Substantia nigra (tissue), 51 donors: ENCODE measurements at places on chromosomes 5 and 9.

DNA sequence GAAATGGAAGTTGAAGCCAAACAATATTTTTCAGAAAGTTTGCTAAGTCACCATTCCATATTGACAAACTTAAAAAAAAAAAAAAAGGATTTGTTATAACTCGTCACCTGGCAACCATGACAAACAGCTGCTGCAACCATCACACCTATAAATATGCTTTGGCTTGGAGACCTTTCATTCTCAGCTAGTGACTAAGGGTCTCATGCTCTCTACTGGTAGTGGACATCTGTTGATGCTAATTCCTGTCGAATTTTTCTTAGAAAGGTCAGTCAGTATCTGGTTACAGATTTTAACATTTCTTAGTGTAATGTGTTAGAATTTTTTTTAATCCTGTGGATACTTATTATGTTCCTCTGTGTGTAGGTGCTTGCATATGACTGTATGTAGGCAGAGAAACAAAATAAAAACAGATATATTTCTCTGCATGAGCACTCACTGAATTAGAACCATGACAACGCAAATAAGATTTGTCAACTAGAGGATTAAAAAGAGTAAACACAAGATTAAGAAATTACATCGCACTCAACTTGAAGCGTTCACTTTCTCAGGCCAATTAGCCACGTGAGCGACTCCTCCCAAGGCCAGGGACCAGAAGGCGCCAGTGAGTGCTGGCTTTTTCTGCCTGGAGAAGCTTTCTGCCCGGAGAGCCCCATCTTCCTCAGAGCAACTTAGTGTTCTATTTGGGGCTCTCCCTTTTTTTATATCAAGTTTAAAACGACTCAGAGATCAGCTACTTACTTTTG is 27.0 kb upstream of the ZNF622 start:
- no peak for DNase-seq

DNA sequence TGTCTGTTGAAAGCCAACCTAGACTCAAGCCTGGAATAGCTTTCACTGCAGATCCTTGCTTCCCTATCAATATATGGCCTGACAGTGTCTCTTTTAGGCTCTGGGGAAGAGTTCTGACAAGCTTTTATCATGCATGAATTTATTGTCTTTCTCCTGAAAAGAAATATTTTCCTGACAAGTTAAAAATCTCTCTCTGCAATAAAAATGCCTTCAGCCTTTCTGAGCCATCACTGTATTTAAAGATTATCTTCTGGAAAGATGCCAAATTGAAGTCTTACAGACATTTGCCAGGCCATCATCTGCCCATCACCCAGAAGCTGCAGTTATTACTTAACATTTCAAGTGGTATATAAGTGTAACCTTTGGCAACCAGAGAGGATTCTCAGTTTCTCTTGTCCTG is 88.1 kb upstream of the HTR1A start:
- no peak for DNase-seq

DNA sequence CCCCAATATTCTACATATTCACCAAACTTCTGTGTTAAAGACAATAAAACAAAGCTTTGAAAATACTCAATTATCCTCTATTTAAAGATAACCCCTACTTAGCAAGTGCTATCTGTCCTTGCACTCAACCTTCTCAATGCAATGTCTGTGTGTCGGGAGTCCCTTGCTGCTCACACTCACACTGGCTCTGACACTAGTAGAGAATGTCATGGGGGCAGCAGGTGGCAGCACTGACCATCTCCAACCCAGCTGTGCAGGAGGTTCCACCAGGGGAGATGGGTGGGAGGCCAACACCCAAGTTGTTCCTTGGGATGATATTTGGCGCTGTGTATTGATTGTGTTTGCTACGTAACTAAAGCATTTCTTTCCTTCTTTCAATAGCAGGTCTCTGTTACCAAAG is 59.4 kb upstream of the SIMC1 start:
- DNase-seq: no peak

DNA sequence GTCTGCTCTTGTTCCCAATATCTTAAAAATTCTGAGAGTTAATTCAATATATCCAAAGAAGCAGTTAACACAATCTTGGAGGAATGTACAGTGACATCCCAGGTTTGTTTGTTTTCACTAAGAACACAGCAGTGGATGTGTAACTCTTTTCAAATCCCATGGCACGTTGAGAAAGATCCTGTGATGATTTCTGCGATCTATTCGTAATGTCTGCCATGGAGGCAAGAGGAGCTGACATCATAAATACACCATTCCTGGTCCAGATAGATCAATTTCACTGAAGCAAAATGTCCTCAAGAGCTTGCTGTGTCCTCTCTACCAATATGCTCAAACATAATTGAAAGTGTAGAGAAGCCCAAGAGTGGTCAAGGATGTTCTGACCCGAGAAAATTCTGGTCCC is 252.8 kb upstream of the TRIM32 start:
- no peak for DNase-seq

DNA sequence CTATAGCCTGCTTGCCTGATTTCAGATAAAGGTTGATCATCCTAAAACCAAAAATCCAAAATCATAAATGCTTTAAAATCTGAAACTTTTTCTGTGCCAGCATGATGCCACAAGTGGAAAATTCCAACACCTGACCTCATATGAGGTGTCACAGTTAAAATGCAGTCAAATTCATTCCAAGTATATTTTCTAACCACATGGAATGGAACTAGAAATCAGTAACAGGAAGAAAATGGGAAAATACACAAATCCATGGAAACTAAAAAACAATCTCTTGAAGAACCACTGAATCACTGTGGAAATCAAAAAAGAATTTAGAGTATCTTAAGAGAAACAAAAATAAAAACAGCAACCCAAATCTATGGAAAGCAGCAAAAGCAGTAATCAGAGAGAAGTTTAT is 297.5 kb upstream of the COX7C start:
- DNase-seq: no peak

DNA sequence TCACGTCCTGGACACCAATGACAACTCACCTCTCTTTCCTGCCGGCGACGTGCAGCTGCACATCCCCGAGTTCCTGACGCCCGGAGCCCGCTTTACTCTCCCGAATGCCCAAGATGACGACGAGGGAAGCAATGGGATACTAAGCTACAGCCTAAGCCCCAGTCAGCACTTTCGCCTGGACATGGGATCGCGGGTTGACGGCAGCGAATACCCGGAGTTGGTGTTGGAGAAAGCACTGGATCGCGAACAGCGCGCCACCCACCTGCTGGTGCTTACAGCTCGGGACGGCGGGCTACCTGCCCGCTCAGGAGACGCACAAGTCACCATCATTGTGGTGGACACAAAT is 1.1 kb downstream of the PCDHAC1 start:
- no peak for DNase-seq

DNA sequence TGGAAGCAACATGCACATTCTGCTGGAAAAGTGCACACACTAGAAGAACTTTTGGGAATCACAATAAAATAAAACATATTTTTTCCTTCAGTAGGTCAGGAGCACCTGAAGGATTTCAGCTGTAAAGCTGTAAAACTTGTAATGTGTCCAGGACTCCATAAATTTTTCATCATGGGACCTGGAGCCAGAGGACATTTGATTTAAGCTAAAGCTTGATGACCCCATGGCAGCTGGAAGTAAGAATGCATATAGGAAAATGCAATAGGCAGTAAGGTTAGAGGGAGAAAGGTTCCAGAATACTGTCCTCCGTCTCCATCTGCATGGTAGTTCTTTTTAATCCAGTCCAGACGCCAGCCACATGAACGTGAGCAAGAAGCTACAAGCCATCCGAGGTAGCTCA is 166.0 kb downstream of the ADAMTSL1 start:
- DNase-seq: no peak

- DNase-seq: no peak
Observed at GRCh38 chr5:5678909-5679308, 256.4 kb downstream of the ICE1 start.

- no peak for DNase-seq
Observed at GRCh38 chr9:9996259-9996658, 616.5 kb downstream of the PTPRD start.

DNA sequence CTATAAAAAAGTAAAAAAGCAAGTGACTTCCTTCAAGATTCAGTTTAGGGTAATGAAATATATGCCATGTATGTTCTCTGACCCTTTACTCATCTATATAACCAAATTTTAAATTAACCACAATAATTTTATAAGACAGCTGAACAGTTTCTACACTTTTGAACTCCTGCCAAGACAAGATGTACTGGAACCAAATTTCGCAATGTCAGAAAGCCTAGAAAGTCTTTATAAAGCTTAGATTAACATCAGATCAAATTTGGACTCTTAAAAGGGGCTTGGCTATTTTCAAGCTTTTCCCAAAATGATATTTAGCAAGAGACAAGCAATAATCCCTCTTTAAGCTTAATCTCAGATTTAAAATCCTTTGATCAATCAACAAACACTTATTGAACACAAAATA is 362.6 kb downstream of the PTPRD start:
- no peak for DNase-seq

DNA sequence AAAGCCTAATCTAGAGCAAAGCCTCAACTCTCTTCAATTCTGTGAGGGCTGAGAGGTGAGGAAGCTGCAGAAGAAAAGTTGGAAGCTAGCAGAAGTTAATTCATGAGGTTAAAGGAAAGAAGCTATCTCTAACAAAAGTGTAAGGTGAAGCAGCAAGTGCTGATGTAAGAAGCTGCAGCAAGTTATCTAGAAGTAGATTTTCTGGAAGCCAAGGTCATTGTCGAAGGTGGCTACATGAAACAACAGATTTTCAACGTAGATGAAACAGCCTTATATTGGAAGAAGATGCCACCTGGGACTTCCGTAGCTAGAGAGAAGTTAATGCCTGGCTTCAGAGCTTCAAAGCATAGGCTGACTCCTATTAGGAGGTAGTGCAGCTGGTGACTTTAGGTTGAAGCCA is 42.0 kb downstream of the SREK1 start:
- no peak for DNase-seq

DNA sequence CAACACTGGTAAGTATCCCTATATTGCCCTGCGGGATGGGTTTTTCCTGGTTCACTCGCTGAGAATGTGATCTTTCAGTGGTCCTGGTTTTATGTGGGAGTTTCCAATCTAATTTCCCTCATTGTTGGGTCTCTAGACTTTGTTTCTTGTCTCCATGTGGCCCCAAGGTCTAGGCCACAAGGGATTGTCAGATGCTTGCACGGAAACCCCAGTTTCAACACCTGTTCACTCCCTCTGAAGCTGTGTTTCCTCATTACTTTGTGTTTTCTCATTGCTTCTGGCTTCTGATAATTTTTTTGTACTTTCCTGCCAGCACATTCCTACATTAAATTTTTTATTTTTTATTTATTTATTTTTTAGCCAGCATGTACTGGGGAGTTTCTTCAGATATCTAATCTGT is 191.5 kb downstream of the TTLL11 start:
- no peak for DNase-seq

- no peak for DNase-seq
Observed at GRCh38 chr9:94799578-94800264, 73.2 kb downstream of the AOPEP start.

DNA sequence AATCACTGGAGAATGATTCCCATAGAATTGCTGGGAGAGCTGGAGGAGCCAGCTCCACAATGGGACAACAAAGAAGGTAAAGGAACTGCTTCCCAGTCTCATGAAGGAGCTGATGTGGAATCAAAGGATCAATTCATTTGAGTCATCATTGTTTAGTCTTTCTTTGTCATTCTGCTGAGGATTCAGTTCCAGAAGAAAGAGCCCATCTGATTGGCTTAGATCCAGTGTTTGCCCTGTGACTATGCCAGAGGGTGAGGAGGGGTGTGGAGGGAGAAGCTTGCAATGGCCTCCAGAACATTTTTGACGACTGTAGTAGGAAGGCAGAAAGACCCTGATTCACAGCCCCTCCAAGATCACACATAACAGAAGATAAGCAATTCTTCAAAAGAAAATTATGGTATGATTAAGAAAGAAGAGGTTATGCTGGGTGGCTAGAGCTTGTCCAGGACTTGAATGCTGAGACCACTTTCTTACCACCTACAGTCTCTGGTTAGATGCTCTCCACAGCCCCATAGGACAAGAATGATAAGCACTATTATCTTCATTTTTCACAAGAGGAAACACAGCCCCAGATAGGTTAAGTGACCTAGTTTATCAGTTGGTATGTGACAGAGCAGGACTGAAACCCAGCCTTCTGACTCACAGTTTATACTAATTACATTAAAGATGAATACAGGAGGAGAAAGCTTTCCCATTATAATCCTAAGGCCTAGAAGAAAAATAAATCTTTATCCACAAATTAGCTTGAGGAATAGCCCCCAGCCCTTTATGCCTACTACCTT is 363.1 kb downstream of the PRELID2 start:
- DNase-seq: no peak

DNA sequence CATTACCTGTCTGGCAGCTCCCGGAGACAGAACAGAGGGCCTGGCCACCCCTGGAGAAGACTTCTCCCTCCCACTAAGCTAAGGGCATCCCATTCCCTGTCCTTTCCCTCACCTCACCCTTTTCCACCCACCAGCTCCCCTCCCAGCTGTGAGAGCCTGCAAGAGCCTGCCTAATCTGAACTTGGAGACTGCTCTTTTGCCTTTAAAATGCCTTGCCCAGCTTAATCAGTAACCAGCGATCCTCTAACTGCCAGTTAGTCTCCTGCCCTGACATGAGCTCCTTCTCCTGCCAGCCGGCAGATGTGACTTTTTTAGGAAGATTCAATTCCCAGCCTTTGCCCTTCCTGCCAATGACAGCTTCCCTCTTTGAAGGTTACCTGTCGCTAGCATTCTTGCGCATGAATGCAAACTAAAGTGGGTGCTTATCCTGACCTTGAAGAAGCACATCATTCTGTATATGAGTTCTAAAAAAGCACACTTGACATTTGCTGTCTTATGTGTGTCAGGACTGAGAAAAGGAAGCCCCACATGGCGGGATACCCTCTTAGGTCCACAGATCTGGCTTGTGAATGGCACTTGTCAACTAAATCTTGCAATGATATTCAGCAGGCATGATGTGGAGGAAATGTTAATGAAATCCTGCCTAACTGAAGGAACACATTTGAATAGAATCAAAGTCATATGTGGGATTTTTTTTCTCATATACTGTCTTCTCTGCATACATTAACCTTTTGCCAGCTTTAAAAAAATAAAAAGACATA is 411.2 kb upstream of the SLC30A5 start:
- no peak for DNase-seq

- DNase-seq: no peak
Observed at GRCh38 chr9:86337469-86338108, 16.6 kb downstream of the TUT7 start.

DNA sequence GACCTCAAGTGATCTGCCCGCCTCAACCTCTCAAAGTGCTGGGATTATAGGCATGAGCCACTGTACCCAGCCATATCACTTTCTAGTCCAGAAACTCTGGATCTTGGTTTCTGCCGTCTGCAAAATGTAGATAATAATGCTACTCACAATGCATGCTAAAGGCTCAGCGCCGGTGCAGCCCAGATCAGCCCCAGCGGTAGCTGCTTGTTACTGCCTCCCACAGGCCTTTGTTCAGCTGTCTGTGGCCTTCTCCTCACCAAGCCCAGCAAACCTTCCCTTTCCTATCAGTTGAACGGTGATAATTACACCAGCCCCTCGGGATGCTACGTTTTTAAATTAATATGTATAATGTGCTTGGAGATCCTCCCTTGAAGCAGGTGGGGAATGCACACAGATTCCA is 26.2 kb upstream of the MSX2 start:
- DNase-seq: no peak
